ENCODE measurements at places on chromosomes 5 and 9.

- DNase-seq, result no peak
These were observed 57.6 kb downstream of the DPYSL3 start for GRCh38 chr5:147452165-147452811.

DNA sequence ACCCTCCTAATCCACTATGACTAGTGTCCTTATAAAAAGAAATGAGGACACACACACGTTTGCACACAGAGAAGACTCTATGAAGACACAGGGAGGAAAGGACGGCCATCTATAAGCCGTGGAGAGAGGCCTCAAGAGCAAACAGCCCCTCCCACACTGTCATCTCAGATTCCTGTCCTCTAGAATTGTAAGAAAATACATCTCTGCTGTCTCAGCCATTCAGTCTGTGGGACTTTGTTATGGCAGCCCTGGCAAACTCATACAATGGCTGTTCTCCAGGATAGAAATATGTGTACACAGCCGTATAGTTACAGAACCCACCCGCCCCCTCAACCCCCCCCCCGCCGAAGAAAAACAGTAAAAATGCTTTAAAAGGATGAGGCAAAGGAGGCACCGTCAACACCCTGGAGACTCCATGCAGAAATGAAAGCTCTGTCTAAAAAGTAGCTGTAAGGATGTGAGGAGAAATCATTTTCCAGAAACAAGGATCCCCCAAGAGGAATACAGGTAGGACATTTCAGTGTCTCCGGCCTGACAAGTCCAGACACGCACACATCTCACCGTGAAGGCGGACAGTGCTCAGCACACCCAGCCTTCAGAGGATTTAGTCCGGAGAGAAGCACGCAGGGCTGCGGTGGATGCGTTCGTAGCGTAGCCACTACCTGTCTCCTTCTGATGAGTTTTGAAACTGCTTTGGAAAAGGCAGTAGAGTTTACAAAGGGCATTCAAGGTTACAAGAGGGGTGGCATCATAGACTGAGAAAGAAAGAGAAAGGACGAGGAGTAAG lies 110.8 kb upstream of the ERCC6L2 start:
- no peak for DNase-seq

DNA sequence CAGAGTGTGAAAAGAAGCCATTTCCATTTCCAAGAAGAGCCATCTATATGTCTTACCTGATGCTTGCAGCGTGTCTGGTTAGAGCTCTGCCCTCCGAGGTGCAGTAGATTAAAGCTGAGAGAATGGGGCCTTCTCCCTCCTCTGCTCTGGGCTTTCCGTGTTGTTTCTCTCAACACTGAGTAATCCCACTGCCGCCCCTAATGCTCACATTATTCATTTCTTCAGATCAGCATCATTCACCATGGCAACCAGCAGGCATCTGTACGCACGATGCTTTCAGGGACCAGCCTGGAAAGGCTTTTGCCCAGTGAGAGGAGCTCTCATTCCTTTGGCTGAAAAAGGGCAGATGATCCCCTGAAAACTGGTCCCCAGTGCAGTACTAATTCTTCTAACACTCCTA lies 79.6 kb downstream of the CYFIP2 start:
- no peak for DNase-seq

DNA sequence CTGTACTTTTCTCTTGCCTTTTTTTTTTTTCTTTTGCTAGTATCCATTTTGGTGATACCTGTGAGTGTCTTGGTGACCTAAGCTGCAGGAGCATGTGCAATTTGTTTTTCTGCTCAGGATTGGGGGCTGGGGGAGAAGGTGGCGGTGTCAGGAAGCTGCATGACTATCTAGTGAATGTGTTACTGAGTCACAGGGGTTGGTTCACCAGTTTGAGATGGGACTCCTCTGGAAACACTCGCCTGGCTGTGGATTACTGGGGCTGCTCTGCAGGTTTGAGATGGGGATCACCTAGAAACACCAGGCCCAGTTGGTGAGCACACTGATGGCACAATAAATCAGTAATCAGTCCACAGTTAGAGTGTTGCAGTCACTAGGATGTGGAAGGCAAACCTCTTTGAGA lies 447.9 kb downstream of the SPATA31D1 start:
- DNase-seq, result no peak

DNA sequence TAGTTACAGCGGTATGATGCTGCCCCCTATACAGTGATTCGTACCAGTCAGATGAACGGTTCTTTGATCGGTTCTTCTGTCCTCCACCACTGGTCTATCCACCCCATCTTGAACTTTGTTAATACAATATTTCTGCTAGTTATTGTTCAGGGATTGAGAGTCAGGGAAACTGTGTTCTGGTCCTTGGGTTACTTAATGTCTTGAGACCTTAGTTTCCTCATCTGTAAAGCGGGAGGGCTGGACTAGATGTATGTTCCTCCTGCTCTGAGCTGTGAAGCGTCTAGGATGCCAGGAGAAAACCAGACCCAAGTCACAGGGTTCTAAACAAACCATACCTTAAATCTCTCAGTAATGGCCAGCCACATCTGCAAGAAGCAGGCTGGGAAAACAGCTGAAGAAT lies 1.4 kb upstream of the PIP5K1B start:
- no peak for DNase-seq

- no peak for DNase-seq
These were observed 20.6 kb downstream of the SPTLC1 start for GRCh38 chr9:92094655-92095054.

DNA sequence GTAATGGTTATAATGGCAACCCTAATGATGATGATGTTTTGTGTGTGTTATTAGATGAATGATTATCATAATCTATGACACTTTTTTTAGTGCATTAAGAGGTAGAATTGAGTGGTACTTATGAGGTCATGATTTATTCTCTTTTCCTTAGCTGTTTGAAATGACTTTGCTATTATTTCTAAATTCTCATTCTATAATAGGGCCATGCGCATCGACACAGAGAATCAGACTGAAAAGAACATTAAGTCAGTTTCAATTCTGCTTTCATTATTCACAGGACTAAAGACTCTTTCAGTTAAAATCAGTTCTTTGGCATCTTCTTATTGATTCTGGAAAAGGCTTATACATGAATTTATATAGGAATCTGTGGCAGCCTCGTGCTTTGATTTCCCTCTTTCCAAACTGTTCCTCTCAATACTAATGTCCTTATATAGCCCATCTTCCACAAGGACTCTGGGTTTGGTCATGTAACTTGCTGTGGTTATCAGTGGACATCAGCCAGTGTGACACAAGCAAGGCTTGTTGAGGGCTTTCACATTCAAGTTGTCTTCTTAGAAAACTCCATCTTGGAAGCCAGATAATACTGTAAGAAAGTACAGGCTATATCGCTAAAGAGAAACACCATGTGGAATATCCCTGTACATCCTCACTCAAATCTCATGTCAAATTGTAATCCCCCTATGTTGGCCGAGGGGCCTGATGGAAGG lies 140.3 kb upstream of the CHD1 start:
- DNase-seq, result no peak

DNA sequence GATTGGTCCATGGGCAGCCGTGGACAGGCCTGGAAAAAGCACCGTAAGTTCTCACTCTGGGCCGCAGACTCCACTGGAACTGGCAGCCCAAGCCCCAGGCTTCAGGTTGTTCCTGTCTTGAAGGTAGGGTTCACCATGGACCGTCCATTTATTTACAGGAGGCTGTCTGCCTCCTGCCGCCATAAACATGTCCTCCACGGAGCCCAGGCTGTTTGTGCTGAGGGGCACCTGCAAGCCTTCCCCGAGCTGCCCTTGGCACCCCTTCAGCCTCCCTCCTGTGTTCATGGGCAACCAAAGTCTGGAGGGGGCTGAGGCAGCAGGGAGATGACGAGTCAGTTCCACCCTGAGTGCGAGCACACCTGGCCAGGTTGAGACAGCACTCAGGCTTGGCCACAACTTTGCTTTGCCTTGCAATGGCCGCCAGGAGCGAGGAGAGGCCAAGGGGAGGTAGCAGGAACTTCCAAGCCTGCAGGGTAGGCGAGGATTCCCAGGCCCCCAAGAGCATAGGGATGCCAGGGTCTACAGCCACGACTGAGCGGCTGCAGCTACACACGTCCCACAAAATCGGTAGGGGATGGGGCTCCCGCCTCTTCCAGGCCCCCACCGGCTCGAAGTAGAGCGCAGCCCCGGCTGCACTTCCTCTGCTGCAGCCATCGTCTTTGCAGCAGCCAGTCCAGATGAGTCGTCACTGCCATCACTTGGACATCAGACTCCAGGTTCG lies 1625.6 kb upstream of the ACO1 start:
- no peak for DNase-seq

- DNase-seq, result no peak
These were observed 242.4 kb upstream of the ACO1 start for GRCh38 chr9:32142074-32142473.

GRCh38 chr5:102863764-102864560 lies 108.9 kb downstream of the PAM start:
- no peak for DNase-seq

DNA sequence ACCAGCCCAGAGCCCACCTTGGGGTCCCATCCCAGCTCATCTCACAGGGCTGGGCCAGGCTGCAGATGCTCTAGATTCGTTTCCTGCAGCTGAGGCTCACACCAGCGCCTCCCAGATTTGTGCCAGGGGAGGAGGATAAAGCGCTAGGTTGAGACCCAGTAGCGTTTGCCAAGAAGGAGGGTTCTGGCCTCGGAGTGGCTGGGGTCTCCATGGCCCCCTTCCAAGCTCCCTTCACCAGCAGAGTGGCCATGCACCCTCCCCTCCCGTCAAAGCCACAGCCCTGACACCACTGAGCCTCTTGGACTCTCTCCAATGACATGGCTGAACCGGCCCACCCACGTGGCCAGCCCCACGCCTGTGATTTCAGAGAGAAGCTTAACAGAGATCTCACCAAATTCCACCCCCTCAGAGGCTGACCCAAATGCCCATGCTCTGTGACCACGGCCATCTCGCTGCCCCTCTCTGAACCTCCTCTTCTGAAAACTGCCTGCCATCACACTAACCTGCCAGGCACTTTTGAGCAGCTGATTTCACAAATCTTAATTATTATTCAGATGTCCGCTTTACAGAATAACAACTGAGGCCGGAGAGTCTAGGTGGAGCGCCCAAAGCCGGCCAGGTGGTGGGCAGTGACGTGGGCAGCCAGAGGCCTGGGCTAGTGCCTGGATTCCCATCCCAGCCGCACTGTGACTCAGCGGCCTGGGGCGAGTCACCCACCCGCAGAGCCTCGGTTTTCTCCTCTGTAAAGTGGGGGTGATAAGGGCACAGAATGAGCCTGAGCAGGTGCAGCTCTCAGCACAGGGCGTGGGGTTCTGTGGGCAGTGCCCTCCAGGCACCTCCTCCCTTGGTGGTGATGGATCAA lies 155.7 kb downstream of the C9orf50 start:
- DNase-seq, result no peak

DNA sequence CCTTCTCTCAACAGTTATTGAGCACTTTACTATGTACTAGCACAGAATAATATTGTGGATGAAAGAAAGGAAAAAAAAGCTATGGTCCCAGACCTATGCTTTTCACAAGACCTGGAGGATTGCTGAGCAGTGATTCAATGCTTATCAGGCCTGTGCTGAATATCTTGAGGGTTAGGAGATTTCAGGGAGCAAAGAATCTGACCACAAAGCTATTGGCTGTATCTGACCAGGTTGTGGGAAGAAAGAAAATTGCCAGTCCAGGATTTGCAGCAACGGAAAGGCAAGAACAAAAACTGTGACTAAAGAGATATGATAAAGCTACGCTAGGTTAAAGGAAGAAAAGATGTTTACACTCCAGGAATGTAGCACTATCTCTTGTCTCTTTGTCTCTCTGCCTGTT lies 14.9 kb upstream of the MACIR start:
- no peak for DNase-seq

GRCh38 chr9:129111528-129112151 lies 425 bp downstream of the PTPA start:
- DNase-seq, result no peak

DNA sequence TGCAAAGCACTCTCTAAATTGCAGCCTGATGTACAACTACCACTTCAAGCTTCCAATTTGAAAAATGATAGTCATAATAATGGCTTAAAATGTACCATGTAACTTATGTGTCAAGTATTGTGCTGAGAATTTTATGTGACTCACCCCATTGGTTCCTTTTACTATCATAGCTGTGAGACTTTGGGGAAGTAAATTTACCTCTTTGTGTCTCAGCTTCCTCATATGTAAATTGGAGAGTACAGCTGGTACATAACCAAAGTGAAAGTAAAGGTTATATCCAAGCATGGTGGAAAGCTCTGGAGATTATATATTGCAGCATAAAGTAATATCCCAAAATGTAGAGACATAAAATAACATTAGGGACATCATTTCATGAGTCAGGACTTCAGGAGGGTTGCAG lies 2200.4 kb upstream of the C9orf72 start:
- no peak for DNase-seq

- DNase-seq, result no peak
These were observed 1639.4 kb upstream of the C9orf72 start for GRCh38 chr9:29212397-29213387.

- no peak for DNase-seq
These were observed 1259.8 kb downstream of the PTPRD start for GRCh38 chr9:9352877-9353481.

DNA sequence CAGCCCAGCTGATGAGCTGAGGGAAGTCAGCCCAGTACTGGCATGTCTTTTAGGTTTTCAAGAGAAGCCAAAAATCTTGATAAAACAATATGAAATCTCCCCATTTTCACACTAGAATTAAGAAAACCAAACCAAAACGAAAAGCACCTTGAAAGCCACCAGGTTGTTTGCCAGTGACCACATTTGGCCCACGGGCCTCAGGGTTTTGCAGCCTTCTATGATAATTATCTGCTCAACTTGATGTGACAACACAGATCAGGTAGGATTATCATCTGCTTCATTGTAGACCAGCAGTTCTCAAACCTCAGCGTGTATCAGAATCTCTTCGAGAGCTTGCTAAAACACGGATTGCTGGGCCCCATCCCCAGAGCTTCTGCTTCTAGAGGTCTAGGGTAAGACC lies 101.4 kb downstream of the GALNT10 start:
- DNase-seq, result no peak

GRCh38 chr9:127192744-127193143 lies 70.3 kb upstream of the ANGPTL2 start:
- no peak for DNase-seq

DNA sequence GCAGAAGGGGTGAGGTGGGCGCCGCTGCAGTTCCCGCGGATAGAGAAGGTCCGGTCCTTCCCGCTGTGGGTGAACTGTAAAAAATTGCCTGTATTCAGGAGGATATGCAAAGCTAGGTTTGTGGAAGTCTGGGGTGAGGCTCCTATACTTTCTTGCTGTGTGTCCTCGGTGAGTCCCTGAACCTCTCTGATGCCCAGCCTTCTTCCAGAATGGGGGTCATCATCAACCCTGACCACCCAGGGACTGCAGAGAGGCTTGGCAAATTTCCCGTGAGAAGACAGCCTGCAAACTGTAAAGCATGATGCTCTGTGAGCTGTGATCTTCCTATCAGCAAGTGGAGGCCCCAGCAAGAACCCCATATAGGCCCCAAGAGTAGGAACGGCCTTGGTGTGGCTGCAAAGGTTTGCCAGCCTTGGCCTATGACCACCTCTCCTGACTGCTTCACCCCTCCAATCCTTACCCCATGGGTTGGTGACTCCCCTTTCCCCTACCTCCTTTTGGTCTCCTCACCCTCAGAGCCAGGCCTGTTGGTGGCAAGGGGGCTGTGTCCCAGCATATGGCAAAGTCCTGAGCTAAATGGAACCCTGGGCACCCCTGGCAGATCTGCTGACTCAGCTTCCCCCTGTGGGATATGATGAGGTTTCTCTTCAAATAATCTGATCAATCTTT lies 760 bp downstream of the ALDH1B1 start:
- DNase-seq, result no peak

GRCh38 chr5:158880483-158881001 lies 219.2 kb downstream of the EBF1 start:
- DNase-seq, result no peak

- no peak for DNase-seq
These were observed at the start of gene PTPDC1 for GRCh38 chr9:94084314-94084713. Gene PTPDC1, plus strand, starts transcription at chr9:94084464. Its CDS starts 67 bp downstream, at chr9:94084531.

Data from effector memory CD4-positive, alpha-beta T cell (primary cell).